Osteocyte (in vitro differentiated cells): ENCODE measurements at places on chromosomes 16 and 17. TPM values are rescaled to one million over a fixed set of nuclear protein-coding genes. Genes with fewer than 3 reads are reported as not detected.
A peak's percentile ranks its signal among the peaks of the same experiment; 100 is the strongest.

The SLC47A1 gene
- 2.4 and 2.7 TPM in 2 replicates for total RNA-seq

GRCh38 chr17:60386147-60387058, 5.5 kb downstream of the USP32 start:
- no peak for DNase-seq
- H3K4me3 ChIP-seq, result no peak overlapping the region
- H3K27me3 ChIP-seq, result no peaks in the 10 kb centered on the region

DNA sequence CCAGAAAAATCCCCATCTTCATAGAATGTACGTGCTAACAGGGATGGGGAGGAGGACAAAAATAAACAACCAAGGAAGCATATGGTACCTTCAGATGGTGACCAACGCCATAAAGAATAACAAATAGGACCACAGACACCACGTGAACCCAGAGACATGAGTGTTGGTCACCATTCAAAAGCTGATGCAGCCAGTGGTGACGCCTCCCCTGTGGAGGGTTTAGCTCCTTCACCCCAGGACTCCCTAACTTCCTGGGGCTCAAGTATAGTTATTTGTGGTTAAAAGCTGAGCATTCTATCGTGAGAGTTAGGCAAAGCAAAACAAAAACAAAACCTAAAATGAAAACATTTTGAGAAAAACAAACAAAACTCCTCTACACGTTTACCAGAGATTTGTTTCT, 184.7 kb downstream of the SOX9 start:
- no peak overlapping the region for H3K27ac ChIP-seq
- no peak for DNase-seq
- peaks cover 2% of the 10 kb centered on the region for H3K4me1 ChIP-seq

- H3K36me3 ChIP-seq, result peaks cover 26% of the 10 kb centered on the region
- DNase-seq, result no peak
- H3K27me3 ChIP-seq, result no peaks in the 10 kb centered on the region
- no peak overlapping the region for H3K4me3 ChIP-seq
- no peaks in the 10 kb centered on the region for H3K4me1 ChIP-seq
Measured at GRCh38 chr17:37088913-37089312, 140.2 kb downstream of the AATF start.

DNA sequence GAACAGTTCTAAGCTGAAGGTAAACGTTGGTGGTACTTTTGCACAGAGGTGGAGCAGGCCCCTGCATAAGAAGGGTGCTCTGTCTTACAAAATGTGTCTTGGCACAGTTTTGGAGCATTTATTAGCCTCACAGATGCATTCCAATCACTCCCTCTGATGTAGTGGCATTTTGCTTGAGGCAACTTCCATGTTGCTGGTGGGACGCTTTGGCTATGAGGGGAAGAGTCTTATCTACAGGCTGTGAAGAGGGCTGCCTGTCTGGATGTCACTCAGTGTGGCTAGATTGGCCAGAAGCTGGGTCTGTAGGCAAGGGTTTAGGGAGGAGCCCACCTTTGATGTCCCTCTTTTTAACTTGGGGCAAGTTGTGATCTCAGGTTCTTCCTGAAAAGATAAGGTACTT, 2.6 kb upstream of the RARA start:
- peaks cover 23% of the 10 kb centered on the region for H3K4me1 ChIP-seq
- no peak overlapping the region for H3K27ac ChIP-seq
- H3K36me3 ChIP-seq, result no peaks in the 10 kb centered on the region
- H3K27me3 ChIP-seq, result no peaks in the 10 kb centered on the region
- DNase-seq, result no peak

DNA sequence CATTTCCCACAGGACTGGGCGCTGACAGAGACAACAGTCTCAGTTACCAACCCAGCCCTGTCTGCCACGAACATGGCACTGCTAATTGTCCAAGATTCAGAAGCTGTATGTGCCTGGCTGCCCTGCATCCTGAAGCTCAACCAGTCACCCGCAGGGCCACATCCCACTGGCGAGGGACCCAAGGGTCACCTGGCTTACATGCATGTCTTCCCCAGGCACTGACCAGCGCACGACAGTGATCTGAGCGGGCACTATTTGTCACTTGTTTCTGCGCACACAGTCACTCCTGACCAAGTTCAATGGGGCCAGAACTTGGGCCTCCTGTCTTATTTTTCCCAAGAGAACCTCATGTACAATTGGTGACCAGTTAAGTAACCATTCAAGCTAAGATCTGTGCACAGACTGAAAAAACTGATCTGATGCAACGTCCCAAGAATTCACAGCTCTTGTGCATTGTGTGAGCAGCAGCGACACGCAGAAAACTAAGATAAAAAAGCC, 13.1 kb downstream of the USP7 start:
- H3K27ac ChIP-seq, result peak overlapping the region; percentile 39
- no peak for DNase-seq
- peaks cover 45% of the 10 kb centered on the region for H3K4me1 ChIP-seq
- H3K27me3 ChIP-seq, result no peaks in the 10 kb centered on the region

The TNFRSF12A gene
- 71.3 and 72.4 TPM in 2 replicates for total RNA-seq

- no peaks in the 10 kb centered on the region for H3K27me3 ChIP-seq
- no peak for DNase-seq
- H3K27ac ChIP-seq, result no peak overlapping the region
Measured at GRCh38 chr17:17947966-17948365, 24.2 kb downstream of the TOM1L2 start.

The LHX1 gene
- total RNA-seq, result not detected in 2 replicates

- H3K36me3 ChIP-seq, result no peaks in the 10 kb centered on the region
- no peak overlapping the region for H3K4me3 ChIP-seq
- H3K4me1 ChIP-seq, result peaks cover 24% of the 10 kb centered on the region
- DNase-seq, result no peak
- H3K27me3 ChIP-seq, result no peaks in the 10 kb centered on the region
Measured at GRCh38 chr17:57424777-57425188, 168.5 kb downstream of the MSI2 start.
